ENCODE measurements at places on chromosomes 1 and 21.
A peak's percentile ranks its signal among the peaks of the same experiment; 100 is the strongest.

DNA sequence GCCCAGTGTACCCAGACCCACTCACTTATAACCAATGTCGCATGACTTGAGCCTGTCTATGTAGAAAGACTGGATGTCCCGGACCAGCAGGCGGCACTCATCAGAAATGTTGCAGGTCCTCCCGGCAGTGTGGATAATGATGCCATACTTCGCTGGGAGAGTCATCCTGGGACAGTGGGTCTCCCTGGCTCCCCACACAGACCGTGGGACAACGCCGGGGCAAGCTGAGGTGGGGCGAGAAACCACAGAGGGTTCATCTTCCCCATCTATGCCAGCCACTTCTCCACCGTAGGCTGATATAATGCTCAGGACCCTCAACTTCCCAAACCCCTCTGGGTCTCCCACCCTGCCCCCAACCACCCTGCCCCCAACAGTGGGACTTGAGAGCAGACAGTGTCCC lies 8.3 kb downstream of the PGLYRP4 start:
- DNase-seq, result no peak

DNA sequence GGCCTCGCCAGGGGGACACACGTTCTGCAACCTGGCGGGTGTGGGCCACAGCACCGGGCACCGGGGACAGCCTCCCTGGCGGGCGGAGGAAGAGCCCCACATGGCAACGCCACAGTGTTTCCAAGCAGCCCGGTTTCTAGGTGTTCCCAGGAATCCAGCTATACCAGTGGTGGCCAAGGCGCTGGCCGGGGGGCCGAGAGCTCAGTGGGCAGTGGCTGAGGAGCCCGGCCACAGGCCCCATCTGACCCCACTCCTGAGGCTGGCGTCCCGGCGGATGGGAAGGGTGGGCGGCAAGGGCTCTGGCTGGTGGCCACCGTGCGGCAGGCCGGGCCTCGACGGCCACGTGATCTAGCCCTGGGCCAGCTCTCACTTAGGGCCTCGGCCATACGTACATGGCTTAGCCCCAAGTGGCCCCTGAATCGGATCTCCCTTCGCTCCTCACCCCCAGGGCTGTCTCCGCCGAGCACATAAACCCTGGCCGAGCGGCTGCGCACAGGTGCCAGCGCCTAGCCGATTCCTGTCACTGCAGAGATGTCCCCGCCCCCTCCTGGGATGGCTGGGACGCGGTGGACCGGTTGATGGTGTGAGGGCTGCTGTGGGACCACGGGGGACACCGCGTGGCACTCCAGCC lies 68.7 kb downstream of the MORN1 start:
- no peak for DNase-seq

DNA sequence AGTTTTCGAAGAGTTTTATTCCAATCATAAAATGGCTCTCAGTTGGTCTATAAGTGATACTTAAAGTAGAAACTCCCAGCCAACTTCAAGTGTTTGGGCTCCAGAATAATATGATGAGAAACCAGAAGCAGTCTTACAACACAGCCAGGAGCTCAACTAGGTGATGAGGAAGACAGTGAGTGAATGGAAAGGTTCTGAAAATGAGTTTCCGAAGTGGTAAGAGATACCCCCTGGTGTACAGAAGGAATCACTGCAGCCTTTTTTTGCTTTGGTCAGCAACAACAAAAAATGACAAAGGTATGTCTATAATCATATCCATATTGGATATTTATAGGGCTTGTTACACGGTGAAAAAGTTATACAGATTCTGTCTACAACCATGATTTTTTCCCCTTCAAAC lies 16.5 kb downstream of the KRTAP19-1 start:
- no peak for DNase-seq

GRCh38 chr1:155983191-155984024 lies 5.1 kb upstream of the ARHGEF2 start:
- DNase-seq, result peak; percentile 100

Data from NCI-H526 (cell line).